ENCODE measurements at places on chromosomes 13 and 19. TPM values are rescaled to one million over a fixed set of nuclear protein-coding genes. Genes with fewer than 3 reads are reported as not detected.

- DNase-seq, result peak; percentile 47
Observed at GRCh38 chr19:48975947-48976847, 11.1 kb downstream of the FTL start.

The ZNF296 gene
- total RNA-seq, result 0.54 TPM

GRCh38 chr19:50401605-50402450 lies 16.9 kb upstream of the SPIB start:
- DNase-seq, result no peak

The F10 gene
- total RNA-seq, result 0.23 TPM

The NLRP12 gene
- total RNA-seq, result 2.1 TPM

DNA sequence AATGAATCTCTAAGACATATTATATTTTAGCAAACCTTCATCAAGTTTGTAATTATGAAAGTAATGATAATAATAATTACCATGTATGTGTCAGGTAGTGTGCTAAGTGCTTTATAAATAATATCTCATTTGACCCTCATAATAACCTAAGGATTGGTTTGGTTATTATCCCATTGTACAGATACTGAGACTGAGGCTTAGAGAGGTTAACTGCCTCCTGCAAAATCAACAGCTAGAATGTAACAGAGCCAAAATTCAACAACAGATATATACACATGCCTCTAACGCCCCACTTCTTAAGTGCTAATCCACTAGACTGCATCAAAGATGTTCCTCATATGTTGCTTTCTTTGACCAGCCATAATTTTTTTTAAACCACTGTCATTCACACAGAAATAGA lies 140.8 kb downstream of the ZAR1L start:
- DNase-seq, result no peak

The IFNL1 gene
- total RNA-seq, result not detected

DNA sequence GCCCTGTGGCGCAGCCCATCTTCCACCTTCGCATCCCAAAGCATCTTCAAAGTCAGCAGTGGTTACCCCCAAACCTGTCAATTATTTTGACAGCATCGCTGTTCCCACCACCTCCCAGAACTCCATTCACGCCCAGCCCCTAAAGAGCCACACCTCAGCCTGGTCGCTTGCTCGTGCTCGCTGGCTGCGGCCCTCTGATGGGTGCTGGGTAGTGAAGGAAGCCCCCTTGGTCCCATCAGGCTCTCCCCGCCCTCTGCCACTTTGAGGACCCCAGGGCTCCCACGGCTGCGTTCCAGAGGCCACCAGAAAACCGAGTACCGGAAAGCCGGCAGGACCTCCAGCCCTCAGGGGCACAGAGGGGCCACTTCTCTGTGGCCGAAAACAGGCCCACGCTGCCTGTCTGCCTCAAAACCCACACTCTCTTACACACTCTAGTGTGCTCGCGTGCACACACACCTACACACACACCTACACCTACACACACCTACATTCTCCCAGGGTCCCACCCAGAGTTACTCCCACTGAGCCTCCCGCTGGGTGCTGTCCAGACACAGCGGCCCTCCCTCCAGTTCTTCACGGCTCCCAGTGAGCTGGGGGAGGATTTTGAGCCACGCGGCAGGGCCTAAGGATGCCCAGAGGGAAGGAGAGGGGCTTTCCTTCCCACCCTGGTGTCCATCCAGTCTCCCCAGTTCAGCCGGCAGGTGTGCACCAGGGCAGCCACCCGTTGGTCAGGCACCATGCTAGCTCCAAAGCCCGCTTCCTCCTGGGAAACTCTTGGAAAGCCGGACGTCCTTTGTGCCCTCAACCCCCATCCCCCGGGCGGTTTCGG lies 1.9 kb downstream of the VSTM2B start:
- DNase-seq, result no peak

DNA sequence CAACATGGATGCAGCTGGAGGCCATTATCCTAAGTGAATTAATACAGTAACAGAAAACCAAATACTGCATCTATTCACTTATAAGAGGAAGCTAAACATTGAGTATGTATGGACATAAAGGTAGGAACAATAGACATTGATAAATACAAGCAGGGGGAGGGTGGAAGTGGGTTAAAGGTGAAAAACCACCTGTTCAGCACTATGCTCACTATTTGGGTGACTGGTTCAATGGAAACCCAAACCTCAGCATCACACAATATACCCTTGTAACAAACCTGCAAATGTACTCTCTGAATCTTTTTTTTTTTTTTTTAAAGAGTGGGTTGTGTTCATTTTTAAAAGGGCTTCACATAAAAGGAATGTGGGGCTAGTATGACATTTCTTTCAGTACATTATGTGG lies 26.9 kb upstream of the CPB2 start:
- DNase-seq, result no peak

The TRMT1 gene
- 54.2 TPM for total RNA-seq

The PTGER1 gene
- total RNA-seq, result 0.31 TPM

GRCh38 chr19:10998045-10998533 lies 37.3 kb downstream of the SMARCA4 start:
- DNase-seq, result no peak

The GPR4 gene
- total RNA-seq, result 13.5 TPM

- no peak for DNase-seq
Observed at GRCh38 chr13:69912630-69913029, 195.0 kb upstream of the ATXN8OS start.

GRCh38 chr13:32897296-32897695 lies 118.9 kb upstream of the KL start:
- no peak for DNase-seq

DNA sequence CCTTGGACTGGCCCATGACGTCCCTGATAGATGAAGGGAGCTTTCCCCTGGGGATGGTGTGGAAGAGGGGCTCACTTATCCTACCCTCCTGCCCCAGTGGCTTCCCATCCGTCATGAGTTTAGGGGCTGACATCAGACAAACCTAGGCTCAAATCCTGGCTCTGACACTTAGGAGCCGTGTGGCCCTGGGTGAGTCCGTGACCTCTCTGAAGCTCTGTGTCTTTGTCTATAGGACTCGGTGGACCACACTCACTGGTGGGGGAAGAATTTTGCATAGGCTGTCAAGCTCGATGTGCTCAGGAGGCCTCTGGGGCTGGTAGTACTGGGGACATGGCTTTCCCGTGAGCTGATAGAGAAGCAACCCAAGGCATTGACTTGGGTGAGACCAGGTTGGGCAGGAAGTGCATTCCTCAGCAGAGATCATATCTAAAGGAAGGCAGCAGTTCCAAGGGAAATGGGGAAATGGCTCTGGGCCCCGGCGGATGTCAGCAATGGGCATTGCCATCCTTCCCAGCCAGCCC lies 17.4 kb upstream of the AP1M2 start:
- peak; percentile 22 for DNase-seq

The GJA3 gene
- not detected for total RNA-seq

The KMT2B gene
- 51.7 TPM for total RNA-seq

GRCh38 chr19:55284405-55285058 lies 735 bp downstream of the BRSK1 start:
- DNase-seq, result no peak
